AG08395 (cell line): ENCODE measurements at places on chromosomes 5 and 9.

- no peak for DNase-seq
Observed at GRCh38 chr9:88339317-88339716, 48.9 kb upstream of the SPIN1 start.

- DNase-seq = no peak
Observed at GRCh38 chr5:74389531-74390305, 250.8 kb downstream of the ENC1 start.

GRCh38 chr9:80049096-80049782 is 477.5 kb downstream of the TLE4 start:
- peak; percentile 11 for DNase-seq

- DNase-seq = no peak
Observed at GRCh38 chr9:138072897-138073296, 195.3 kb downstream of the CACNA1B start.

DNA sequence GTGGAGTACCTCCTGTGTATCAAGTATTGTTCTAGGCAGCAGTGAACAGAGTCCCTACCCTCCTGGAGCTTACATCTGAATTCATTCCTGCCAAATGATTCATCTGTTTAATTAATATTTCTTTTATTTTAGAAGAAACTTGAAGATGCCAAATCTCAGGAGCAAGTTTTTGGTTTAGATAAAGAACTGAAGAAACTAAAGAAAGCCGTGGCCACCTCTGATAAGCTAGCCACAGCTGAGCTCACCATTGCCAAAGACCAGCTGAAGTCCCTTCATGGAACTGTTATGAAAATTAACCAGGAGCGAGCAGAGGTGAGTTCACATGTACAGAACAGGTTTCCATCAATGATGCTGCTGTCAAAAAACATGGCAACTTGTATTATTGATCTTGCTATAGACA is 57.9 kb downstream of the RAB14 start:
- no peak for DNase-seq
